Fibroblast of mammary gland (primary cell): ENCODE measurements at places on chromosomes 2 and 18.

GRCh38 chr2:209998596-209998995, 3.8 kb upstream of the RPE start:
- no peak for DNase-seq

GRCh38 chr2:214575465-214575864, 164.6 kb downstream of the VWC2L start:
- DNase-seq: no peak

DNA sequence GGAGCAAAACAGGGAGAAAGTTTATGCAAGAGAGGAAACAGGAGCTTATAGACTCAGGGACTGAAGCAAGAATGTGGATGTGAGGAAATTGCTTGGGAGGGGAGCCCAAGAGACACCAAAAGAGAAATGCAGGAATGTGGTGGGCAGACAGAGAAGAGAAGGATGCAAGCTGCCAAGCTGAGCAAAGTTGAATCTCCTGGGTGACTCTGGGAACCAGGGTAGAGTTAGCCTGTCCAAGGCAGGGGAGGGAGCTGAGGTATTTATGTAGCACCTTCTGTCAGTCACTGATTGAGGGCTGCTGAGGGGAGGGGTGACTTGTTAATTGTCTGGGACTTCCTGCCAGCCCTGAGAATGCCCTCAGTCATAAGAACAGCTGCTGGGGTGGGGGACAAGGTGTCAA, 464.3 kb downstream of the NBAS start:
- peak; percentile 5 for DNase-seq

- peak; percentile 100 for DNase-seq
These were observed 366.8 kb downstream of the TGIF1 start for GRCh38 chr18:3816610-3817363.

DNA sequence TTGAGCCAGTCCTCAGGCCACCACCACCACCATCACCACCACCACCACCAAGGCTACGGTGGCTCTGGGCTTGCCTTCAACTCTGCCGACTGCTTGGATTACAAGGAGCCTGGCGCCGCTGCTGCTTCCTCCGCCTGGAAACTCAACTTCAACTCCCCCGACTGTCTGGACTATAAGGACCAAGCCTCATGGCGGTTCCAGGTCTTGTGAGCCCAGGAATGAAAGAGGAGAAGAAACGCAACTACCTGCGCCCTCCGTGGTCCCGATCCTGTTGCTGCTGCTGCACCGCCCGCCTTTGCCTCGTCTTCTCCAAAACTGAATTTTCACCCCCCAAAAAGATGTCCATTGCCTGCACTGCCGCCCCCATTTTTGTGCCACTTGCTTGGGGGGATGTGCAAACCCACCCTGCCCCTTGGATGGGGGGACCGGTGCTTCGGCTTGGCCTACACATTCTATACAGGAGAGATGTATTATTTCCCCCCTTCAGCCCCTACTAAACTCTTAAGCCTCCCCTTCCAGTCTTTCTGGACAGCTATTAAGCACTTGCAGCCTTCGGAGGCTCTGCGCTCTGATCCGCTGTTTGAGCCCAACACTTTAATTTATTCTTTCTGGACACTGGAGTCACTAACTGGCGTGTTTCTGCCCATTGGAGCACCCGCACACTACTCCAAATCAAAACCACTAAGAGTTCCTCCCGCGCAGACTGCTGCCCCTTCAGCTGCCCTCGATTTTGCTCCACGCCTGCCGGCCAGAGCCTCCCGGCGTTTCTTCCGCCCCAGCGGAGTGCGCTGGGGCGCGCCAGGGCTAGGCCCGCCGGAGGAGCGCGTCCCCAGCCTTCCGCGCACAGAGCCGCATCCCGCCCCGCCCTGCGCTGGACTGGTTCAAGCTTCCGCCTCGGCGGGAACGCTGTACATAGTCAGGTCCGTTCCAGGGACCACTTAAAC, 5.7 kb downstream of the OTX1 start:
- peak; percentile 22 for DNase-seq

DNA sequence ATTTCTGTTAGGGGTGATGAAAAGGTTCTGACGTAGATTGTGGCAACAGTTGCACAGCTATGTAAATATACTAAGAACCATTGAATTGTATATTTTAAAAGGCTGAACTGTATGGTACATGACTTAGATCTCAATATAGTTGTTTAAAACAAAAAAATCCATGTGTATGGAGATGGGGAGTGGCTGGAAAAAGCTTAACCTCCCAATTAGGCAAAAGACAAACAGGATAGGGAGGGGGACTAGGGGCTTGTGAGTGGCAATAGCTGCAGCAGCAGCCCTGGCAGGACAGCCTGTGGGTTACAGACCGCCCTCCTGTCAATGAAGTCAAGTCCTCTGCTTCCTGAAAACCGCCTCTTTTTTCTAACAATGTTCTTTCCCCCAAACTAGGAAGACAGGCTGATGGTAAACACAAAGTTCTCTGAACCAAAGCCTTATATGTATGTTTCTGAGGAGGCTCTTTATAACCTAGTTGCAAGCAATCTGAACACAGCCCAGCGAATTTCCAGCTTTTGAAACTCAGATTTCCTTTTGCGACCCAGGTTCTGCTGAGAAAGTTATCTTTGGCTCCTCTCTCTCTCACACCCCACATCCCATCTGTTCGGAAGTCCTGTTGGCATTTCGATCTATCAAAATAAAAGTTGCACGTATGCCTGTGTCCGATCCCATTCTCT, 10.3 kb downstream of the ATP8B1 start:
- DNase-seq: no peak

DNA sequence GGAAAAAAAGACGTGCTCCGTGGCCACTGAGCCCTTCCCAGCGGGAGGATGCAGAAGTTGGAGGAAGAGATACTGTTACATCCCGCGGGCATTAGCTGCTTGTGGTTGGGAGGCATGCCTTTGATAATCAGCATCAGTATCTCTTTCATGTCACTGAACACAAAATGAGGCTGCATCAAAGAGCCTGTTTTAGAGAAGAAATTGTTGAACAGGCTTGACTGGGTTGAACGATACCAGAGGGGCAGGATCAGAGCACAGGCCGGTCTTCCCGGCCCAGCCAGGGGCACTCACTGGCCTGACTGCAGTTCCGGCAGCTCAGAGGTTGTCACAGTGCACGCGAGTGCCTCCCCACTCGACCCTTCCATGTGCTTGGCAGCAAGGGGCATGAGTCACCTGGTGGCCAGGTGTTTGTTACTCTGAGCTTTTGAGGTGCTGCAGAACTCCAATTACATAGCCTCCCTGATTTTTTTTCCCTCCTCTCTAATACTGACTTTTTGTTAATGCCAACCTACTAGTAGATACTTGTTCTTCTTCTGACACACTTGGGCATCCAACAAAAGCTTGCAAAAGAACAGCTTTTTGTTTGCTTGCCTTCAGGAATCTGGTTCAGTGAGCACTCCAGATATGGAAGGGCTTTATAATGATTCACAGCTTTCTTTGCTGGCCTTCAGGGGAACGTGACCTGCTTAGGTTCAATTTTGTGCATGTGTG, 121.6 kb downstream of the VAPA start:
- DNase-seq: peak; percentile 18

GRCh38 chr2:149715005-149715592, 127.5 kb upstream of the MMADHC start:
- peak; percentile 67 for DNase-seq

- no peak for DNase-seq
These were observed 231.6 kb upstream of the SMAD2 start for GRCh38 chr18:48161911-48162698.

DNA sequence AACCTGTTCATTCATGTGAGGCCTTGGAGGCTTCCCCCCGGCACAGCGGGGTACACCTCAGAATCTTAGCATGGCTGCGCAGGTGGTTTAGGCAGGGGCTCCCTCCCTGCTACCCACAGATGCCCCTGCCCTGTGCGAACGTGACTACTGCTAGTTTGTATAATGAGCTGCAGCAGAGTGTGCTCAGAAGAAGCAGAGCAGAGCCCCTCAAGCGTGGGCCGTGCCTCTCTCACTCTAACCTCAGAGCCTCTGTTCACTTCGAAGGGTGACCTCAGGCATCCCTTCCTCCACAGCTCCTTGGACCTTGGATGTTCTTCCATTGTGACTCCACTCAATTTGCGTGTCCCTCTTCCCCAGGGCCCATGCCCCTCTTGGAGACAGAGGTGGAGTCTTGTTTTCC, 161.6 kb downstream of the CTIF start:
- no peak for DNase-seq

GRCh38 chr2:104344985-104345384, 508.9 kb upstream of the POU3F3 start:
- DNase-seq: no peak

GRCh38 chr2:202037086-202037485, 3.4 kb downstream of the FZD7 start:
- peak; percentile 53 for DNase-seq

- DNase-seq: no peak
These were observed 58.8 kb upstream of the ST8SIA5 start for GRCh38 chr18:46815661-46816060.

GRCh38 chr2:118250001-118250400, 161.7 kb downstream of the INSIG2 start:
- peak; percentile 85 for DNase-seq

- peak; percentile 92 for DNase-seq
These were observed 41.9 kb downstream of the CDC42EP3 start for GRCh38 chr2:37629529-37629928.

- DNase-seq: no peak
These were observed 827.0 kb downstream of the BCL11A start for GRCh38 chr2:59726228-59727120.

GRCh38 chr2:110126086-110126773, 10.6 kb upstream of the MALL start:
- peak; percentile 57 for DNase-seq

- DNase-seq: peak; percentile 84
These were observed 9.5 kb upstream of the KDSR start for GRCh38 chr18:63376538-63376937.

GRCh38 chr18:31920277-31920676, 22.7 kb downstream of the TRAPPC8 start:
- no peak for DNase-seq

- no peak for DNase-seq
These were observed 69.7 kb downstream of the TPO start for GRCh38 chr2:1482981-1483380.

- no peak for DNase-seq
These were observed 112.9 kb downstream of the SEPTIN10 start for GRCh38 chr2:109500910-109501309.

- peak; percentile 45 for DNase-seq
These were observed 109.4 kb downstream of the BAZ2B start for GRCh38 chr2:159506764-159507440.

GRCh38 chr2:181305301-181306123, 151.7 kb upstream of the ITGA4 start:
- peak; percentile 25 for DNase-seq

- no peak for DNase-seq
These were observed 252.5 kb upstream of the TANK start for GRCh38 chr2:160907738-160908137.

DNA sequence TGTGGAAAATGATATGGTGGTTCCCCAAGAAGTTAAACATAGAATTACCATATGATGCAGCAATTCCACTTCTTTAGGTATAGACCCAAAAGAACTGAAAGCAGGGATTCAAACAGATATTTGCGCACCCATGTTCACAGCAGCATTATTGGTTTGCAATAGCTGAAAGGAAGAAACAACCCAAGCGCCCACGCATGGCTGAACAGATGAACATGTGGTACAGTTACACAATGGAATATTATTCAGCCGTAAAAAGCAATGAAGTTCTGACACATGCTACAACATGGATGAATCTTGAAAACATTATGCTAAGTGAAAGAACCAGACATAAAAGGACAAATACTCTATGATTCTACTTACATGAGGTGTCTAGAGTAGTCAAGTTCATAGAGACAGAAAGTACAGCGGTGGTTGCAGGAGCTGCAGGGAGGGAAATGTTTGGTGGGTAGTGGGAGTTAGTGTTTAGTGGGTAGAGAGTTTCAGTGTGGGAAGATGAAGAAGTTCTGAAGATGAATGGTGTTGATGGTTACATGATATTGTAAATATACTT, 26.7 kb upstream of the ASPRV1 start:
- DNase-seq: no peak
